ENCODE measurements at places on chromosomes 1 and 21.

DNA sequence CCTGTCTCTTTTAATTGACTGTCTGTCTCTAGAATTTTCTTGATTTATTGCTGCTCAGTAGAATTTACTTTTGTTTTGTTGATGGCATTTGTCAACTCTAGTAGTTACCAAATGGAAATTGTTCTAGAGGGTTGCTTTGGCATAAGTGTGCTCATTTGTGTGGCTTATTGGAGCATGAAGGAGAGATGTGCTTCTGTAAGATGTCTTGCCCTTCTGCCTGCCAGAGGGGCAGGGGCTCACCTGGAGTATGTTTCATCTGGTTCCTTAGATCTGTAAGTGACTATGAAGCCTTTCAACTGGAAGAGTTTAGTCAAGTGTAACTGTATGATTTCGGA lies 345.5 kb downstream of the DISC1 start:
- H3K36me3 ChIP-seq, result no peaks in the 10 kb centered on the region
- no peak overlapping the region for H3K27ac ChIP-seq
- no peak for DNase-seq
- no peak overlapping the region for H3K4me3 ChIP-seq
- no peaks in the 10 kb centered on the region for H3K4me1 ChIP-seq

DNA sequence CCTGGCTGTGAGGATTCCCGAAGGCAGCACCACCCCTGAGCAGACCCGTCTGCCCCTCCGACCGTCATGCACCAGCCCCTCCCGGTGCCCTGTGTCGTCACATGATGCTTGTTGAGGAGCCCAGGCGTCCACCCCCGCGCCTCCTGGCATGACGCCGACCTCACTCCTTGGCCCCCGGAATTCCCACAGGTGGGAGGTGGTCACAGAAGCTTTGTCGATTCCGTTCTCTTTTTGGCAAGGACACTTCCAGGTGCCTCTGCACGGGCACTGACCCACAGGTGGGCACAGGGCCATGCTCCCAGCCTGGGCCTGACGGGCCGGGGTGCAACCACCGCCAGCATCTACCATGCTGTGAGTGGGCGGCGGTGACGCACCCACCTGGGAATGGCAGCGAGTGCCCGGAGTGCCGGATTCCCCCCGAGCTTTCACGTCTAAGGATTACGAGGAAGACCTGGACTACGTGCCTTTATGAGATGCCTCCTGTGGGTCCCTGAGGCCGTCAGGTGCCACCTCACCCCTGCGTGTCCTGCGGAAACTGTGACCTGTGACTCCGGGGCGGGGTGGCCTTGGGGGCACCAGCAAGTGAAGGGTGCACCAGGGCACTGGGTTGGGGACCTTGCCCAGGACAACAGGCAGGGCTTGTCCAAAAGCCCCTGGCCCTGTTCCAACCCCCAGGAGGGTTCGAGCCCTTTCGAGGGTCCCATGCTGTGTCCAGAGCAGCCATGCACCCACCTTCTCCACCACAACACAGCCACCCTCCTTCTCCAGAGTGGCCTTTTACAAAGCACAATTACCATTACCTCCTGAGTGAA lies 31.4 kb upstream of the COL6A1 start:
- no peak for DNase-seq
- peaks cover 28% of the 10 kb centered on the region for H3K4me1 ChIP-seq
- no peaks in the 10 kb centered on the region for H3K36me3 ChIP-seq
- H3K27me3 ChIP-seq, result no peaks in the 10 kb centered on the region

GRCh38 chr1:109263597-109264378 lies 14.4 kb downstream of the CELSR2 start:
- H3K27me3 ChIP-seq, result no peaks in the 10 kb centered on the region
- no peak overlapping the region for H3K4me3 ChIP-seq
- H3K36me3 ChIP-seq, result no peaks in the 10 kb centered on the region
- no peak overlapping the region for H3K27ac ChIP-seq

- H3K27ac ChIP-seq, result no peak overlapping the region
- no peaks in the 10 kb centered on the region for H3K36me3 ChIP-seq
- peaks cover 11% of the 10 kb centered on the region for H3K4me1 ChIP-seq
- DNase-seq, result no peak
Measured at GRCh38 chr21:28332796-28333195, 659.9 kb downstream of the LTN1 start.

- H3K27me3 ChIP-seq, result no peaks in the 10 kb centered on the region
- H3K36me3 ChIP-seq, result no peaks in the 10 kb centered on the region
Measured at GRCh38 chr1:206699626-206700025, 14.9 kb downstream of the MAPKAPK2 start.

DNA sequence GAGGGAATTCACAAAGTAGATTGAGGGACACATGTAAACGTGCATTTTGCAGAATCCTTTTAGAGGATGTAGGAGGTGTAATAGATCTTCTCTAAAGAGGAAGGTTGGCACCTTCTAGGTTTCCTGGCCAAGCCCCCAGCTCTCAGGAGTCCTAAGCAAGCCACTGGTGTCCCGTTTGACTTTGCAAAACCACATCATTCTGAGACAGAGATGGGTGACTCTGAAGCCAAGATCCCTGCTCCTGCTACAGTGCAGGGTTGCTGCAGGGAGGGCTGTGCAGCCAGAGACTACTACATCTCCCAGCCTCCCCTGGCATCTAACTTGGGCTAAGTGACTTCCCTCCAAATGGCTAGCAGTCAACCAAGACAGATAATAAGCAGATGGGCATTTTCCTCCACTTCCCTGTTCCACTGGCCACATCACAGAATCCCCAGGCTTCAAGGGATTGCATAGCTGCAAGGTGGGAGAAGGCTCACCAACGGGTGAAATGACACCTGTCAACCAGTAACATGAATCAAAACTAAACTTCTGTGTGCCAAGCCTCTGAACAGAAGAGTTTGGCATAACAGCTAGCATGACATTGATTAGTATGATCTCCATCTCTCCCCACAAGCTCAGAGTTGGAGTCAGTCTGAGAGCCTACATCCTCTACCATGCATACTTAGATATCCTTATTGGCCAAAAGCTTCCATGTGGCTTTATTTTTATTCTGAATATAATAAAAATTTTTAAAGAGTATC lies 129.6 kb upstream of the COA6 start:
- H3K4me3 ChIP-seq, result no peak overlapping the region
- H3K27me3 ChIP-seq, result no peaks in the 10 kb centered on the region
- no peak overlapping the region for H3K27ac ChIP-seq
- H3K4me1 ChIP-seq, result no peaks in the 10 kb centered on the region
- no peak for DNase-seq
- H3K36me3 ChIP-seq, result no peaks in the 10 kb centered on the region

- peaks cover 3% of the 10 kb centered on the region for H3K4me1 ChIP-seq
- H3K36me3 ChIP-seq, result no peaks in the 10 kb centered on the region
- no peak overlapping the region for H3K4me3 ChIP-seq
- no peak overlapping the region for H3K27ac ChIP-seq
Measured at GRCh38 chr1:172970186-172970585, 80.6 kb downstream of the TNFSF18 start.

DNA sequence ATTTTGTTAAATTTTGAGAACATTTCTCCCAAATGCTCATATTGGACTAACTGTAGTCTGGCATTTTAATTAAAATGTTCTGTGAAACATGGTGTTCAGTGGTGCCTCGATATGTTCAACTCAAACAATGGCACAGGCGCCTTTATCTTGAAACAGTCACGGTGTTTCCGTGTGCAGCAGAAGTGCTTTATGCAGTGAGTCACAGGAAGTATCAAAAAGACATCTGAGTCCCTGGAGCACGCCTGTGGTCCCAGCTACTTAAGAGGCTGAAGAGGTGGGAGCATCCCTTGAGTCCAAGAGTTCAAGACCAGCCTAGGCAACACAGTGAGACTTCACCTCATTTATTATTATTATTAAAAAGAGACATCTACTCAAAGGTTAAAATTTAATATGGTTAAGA lies 52.2 kb downstream of the GREM2 start:
- H3K4me3 ChIP-seq, result no peak overlapping the region
- no peaks in the 10 kb centered on the region for H3K27me3 ChIP-seq
- H3K4me1 ChIP-seq, result no peaks in the 10 kb centered on the region
- H3K36me3 ChIP-seq, result no peaks in the 10 kb centered on the region
- DNase-seq, result no peak

Data from thoracic aorta (tissue), 2 donors.